ENCODE measurements at places on chromosomes 5 and 9.

DNA sequence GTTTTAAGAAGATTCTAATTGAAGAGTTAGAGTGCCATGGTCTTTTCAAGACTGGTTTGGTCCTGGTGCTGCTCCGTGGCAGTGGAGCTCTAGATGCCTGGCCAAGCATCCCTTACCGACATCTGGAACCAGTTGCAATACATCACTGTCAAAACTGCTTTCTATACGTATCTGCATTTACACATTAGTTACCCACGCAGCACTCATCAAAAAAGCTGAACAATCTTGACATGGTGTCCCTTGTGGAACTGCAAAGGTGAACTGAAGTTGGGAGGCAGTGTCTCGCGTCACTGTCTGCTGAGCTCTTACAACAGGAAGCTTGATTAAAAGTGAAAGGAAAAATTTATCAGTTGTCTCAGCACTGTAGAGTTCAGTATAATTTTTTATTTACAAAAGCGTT, 82.6 kb downstream of the PBX3 start:
- DNase-seq, result no peak

- no peak for DNase-seq
These were observed 68.4 kb downstream of the ANKRD33B start for GRCh38 chr5:10632110-10632761.

DNA sequence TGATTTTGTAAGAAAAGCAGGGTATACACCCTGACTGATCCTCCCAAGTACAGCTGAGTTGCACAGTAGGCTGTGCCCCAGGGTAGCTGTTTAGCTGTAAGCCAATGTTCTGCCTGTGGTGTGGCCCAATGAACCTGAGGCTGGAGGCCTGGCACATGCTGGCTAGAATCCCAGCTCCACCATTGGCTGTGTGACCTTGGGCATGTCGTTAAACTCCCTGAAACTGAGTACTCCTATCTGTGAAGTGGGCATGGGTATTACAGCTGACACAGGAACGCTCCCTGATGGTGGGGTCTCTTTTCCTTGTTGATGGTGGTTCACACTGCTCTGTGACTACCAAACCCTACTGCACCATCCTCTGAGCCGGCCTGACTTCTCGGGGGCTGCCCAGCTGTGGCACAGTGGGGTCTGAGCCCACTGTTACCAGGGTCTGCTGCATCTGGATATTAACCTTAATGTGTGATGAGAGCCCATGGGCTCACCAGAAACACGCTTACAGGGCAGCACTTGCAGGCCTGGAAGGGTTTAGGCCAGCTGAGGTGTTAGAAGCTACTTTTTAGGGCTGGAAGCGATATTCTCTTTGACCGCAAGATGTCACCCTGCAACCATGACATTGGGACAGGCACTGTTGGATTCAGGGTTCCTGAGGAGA, 7.0 kb upstream of the GADD45G start:
- DNase-seq, result peak; percentile 76

- peak; percentile 5 for DNase-seq
These were observed 379 bp upstream of the CLK4 start for GRCh38 chr5:178627259-178627598.

DNA sequence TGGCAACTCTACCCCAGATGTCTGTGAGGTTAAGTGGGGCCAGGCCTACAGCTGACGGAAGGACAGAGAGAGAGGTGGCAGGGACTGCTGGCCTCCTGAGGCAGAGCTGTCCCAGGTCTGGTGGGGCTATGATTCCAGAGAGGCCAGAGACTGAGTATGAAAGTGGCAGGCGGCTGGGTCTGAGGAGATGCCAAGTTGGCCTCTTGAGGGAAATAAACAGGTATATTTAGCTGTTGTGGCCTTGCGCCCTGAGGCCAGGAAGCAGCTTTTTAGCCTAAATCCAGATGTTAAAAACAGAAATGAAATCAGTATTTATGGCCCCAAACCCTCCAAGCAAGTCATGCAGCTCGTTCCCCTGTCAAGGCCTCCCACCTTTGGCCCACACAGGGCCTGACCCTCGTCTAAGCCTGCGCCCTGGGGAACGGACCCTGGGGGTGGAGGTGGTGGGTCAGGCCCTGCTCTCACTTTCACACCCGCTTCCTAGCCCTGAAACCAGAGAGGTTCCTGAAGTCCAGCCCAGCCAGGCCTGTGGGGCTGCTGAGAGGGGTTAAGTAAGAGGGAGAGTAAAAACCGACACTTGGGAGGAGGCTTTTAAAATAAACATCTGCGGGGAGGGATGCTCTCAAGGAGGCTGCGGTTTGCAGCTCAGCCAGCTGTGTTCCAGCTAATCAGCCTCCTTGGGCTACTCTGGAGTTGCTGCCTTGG, 18.7 kb downstream of the PCDHGC5 start:
- DNase-seq, result no peak

DNA sequence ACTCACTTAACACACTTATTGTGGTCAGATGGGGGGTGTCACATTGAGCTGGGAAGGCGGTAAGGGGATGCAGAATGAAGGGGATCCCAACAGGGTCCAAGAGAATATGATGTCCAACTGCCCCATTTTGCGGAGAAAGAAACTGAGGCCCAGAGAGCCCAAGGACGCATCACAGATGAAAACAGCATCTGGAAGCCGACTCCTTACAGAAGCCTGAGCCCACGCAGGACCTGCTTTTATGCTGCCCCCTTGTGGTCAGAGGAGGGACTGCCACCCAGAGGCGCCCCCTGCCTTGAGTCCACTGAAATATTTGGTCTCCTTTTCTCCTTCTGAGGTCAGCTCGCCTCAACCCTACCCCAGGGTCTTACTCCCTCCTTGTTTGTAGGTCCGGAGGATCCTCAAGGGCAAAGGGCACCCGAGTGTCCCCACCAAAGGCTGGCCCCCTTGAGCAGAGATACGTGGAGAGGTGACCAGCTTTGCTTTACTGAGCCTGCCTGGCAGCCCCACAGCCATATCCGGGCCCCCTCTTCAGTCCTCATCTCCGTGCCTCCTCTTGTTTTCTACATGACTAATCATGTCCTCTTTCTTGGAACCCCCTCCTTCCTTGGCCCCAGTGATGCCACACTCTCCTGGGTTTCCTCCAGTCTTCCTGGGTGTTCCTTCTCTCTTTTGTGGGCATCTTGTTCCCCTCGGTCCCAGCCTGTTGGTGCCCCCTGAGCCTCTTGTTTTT, 30.0 kb upstream of the TTLL11 start:
- peak; percentile 73 for DNase-seq

GRCh38 chr9:18893046-18893445, 140.0 kb downstream of the SAXO1 start:
- no peak for DNase-seq

DNA sequence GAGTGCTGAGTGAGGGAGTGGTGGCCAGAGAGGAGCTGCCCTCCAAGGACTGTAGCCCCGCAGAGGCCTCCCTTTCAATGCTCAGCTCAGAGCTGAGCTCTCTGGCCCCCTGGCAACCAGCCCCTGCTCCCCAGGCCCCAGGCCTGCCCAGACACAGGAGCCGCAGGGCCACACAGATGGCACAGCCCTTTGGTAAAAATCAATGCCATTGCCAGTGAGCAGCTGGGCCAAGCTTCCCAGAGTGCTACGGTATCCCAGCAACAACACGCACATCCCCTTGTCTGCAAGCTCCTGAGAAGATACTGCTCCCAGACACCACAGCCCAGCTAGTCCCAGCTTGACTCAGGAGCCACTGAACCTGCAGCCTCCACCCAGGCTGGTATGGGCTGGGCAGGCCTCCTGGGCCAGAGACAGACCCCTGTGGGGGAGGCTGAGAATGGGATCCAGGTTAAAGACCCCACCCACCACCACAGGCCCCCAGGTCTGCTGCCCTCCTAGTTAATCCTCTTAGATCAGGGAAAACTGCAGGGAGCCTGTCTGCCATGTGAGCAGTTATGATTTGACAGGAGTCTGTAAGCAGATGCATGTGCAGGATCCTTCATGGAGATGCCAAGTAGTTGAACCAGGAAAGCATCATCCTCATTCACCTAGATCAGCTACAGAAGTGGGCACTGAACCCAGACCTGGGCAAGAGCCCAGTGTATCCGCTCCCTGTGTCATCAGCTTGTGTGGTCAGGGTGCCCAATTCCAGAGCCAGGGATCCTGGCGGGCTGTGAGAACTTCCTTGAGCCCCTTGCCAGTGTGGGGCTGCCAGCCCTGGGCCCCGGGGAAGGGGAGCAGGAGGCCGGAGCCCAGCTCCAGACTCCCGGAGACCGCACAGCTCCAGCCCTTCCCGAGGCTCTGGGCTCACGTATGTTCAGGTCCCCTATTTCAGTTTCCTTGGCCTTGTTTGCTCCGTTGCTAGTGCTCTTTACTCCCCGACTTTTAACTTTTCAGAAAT, 26.7 kb upstream of the ADAMTS2 start:
- no peak for DNase-seq

- DNase-seq, result no peak
These were observed 85.1 kb upstream of the IL12B start for GRCh38 chr5:159415301-159415937.

DNA sequence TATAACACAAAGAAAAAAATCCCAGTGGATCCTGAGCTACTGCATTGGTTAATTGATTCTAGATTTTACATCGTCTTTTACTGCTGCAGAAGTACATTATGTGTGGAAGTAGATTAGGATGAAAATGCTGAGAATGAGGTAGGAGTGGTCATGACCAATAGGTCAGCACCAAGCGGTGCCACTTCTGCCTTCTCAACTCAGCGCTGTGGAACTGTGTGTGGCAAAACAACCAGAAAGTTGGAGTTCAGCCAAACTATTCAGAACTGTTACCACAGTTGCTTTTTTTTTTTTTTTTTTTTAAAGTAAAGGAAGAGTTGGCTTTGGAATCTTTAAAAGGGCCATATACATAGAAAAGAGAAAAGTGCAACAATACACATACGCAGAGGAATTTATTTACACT, 24.2 kb downstream of the POU5F2 start:
- no peak for DNase-seq

- DNase-seq, result peak; percentile 80
These were observed 86.4 kb downstream of the ADRB2 start for GRCh38 chr5:148912714-148913398.

- no peak for DNase-seq
These were observed 159.4 kb downstream of the RASEF start for GRCh38 chr9:82903503-82903902.

DNA sequence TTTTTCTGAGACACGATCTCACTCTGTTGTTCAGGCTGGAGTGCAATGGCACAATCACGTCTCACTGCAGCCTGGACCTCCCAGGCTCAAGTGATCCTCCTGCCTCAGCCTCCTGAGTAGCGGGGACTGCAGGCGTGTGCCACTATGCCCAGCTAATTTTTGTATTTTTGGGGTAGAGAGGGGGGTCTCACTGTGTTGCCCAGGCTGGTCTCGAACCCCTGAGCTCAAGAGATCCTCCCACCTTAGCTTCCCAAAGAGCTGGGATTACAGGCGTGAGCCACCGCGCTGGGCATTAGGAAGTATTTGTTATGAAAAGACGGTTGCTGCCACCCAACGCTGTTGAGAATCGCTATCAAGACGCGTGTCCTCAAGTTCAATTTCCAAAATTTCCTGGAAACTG, 180.9 kb upstream of the TBCA start:
- DNase-seq, result no peak

DNA sequence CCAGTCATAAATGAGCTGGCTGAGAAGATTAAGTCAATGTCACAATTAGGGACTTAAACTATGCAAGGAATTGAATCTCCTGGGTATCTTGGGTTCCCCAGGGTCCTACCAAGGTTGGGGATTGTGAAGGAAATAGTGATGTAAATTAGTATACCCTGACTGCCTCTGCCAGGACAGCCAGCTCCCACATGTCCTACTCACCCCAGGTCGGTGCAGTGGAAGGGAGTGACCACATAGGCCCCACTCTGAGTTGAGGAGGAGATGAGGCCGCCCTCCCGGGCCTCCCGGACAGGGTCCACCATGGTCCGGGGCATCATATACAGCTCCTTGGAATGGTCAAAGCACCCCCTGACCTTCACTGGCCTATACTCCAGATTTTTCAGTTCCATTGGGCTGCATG, 2.7 kb downstream of the SURF1 start:
- no peak for DNase-seq

GRCh38 chr5:76620166-76620565, 3.0 kb downstream of the F2RL2 start:
- no peak for DNase-seq
